ENCODE measurements at places on chromosomes 6 and 20.

DNA sequence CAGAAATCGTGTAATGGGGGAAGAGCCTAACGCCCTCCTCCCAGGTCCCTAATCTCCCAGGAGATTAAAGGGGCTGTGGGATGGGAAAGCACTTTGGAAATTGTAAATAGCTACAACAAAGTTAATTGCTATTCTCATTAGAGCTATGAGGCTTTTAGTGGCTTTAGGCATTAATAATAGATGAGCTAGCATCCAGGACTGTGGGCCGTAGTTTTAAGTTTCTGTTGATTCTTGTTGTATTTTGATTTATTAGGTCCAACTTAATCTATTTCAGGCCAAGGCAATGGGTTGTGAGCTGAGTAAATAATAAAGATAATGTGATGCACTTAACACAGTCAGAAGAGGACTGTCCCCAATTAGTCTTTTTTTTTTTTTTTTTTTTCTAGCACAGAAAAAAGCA, 67.7 kb downstream of the ANKRD6 start:
- no peak for DNase-seq

DNA sequence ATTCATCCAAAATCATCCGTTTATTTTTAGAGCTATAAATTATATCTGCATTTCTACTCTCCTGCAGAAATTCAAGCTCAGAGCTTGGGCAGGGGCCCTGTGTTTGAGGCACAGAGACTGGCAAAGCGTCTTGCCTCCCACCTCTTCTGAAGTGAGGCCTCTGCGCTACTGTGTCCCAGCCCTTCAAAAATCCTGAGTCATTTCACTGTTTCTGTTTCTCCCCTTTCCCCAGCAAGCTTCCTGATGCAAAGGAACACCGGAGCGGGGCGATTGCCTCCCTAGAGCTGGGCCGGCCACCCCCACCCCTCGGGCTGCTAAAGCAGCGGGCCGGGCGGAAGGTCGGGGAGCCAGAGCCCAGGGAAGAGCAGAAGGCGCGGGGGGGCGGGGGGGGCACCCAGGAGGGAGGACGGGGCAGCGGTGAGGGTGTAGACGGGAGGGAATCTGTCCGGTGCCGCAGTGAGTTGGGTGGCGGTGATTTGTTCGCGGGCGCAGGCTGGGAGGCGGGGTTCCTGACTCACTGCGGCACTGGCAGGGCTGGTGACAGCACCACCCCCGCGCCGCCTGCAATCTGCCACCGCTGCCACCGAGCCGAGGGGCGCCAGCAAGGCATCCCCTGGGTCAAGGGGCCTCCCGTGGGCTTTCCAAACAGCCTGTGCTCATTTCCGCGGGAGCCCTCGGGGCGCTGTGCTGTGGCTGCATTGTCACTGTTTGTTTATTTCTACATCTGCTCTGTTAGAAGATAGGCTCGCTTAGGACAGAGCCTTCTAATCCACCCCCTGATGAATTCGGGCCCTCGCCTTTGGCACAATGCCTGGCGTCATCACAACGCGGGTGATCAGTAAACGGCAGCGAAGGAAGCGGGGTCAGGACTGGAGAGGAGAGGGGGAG, 46.5 kb upstream of the SNAP25 start:
- DNase-seq, result no peak

GRCh38 chr20:44461142-44461802, 14.4 kb upstream of the TTPAL start:
- no peak for DNase-seq

DNA sequence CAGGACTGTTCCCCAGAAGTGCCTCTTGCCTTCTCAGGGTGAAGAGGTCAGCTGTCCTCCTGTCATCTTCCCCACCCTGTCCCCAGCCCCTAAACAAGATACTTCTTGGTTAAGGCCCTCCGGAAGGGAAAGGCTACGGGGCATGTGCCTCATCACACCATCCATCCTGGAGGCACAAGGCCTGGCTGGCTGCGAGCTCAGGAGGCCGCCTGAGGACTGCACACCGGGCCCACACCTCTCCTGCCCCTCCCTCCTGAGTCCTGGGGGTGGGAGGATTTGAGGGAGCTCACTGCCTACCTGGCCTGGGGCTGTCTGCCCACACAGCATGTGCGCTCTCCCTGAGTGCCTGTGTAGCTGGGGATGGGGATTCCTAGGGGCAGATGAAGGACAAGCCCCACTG, 9.8 kb downstream of the PI16 start:
- no peak for DNase-seq

- no peak for DNase-seq
Observed at GRCh38 chr6:162942866-162943265, 215.1 kb downstream of the PACRG start.

GRCh38 chr6:33856655-33857054, 52.9 kb upstream of the MLN start:
- peak; percentile 60 for DNase-seq

GRCh38 chr6:47059216-47059885, 17.2 kb upstream of the ADGRF1 start:
- no peak for DNase-seq

DNA sequence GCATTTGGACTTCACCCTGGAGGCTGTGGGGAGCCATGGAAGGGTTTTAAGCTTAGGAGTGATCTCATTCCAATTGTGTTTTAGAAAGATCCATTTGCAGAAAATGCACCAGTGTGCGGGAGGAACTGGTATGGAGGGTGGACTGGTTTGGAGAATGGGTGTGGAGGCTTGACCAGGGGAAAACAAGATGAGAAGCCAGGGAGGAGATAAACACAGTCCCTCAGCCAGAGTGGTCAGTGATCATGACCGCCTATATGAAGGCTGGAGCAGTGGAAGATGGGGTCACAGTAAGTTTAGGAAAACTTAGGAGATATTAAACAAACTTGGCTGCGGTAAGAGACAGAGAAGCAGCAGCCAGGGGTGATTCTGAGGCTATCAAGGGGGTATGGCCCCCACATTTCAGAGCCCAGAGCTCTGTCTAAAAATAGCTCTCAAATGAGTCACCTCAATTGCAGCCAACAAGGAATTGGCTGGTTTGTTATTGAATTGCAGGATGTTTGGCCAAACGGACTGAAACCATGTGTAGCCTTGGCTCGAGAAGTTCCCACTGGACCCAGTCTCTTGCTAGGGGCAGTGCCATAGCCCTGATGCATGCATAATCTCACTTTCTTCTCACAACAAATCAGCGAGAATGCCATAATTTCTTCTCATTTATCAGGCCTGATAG, 159.9 kb upstream of the TOP1 start:
- no peak for DNase-seq

GRCh38 chr6:82954937-82955577, 110.6 kb downstream of the UBE3D start:
- DNase-seq, result no peak

DNA sequence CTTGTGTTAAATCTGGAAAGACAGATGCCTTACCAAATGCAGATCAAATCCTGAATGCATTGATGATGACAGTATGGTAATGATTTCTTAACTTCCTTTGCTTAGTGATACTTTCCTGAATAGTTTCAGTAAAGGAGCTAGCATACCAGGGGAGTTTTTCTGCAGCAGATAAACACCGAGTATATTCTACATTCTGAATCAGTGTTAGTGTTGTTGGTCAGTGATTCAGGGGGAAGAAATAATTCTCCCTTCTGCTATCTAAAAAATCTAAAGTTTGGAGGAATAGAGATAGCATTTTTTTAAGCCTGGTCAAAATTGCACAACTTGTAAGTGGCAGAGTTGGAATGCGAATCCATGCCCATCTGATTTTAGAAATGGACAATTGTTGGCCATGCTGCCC, 512.2 kb upstream of the MARCKS start:
- no peak for DNase-seq

GRCh38 chr20:24718696-24719095, 230.4 kb upstream of the CST7 start:
- no peak for DNase-seq

- no peak for DNase-seq
Observed at GRCh38 chr6:146544616-146545182, 1.1 kb downstream of the RAB32 start.

DNA sequence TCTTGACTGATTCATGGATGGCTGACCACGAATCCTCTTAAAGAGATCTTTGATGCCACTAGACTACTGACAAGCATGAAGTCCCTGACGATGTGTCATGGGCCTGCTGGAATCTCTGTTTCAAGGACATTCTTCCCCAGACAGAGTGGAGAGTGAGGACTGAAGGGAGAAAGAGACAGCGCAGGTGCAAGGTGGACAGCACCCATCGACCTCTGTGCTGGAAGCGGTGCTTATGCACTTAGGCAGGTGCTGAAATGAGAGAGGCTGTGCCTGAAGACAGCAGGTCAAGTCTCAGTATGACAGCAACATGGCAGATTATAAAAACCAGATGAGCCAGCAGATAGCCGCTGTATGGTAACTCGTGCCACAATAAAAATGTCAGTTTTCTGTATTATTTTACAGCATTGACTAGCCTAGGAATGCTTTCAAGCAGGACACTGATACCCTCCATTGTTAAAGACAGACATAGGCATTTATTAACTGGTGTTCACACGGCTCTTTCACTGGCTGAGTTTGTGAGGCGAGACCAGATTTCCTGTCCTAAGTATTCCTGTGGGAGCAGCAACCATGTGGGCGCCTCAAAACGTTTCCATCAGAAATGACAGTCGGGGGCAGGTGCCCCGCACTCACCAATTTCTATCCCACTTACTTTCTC, 47.5 kb downstream of the FOXC1 start:
- no peak for DNase-seq

DNA sequence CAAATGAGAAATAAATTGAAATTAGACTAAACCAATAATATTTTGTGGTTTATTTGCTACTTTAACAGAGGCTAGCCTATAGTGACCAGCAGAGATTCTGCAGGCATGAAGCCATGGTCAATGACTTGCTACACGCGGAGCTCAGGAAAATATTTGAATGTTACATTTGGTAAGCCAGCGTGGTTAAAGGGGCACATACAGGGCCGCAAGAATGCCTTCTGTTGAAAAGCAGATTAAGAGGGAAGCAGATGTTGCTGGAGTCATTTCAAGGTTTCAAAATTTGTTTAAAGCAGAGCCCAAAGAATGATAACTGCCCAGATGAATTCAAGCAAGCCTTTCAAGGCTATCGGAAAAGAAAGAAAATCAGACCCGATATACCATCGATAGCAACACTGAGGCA, 294.3 kb upstream of the MAN1A1 start:
- DNase-seq, result no peak

DNA sequence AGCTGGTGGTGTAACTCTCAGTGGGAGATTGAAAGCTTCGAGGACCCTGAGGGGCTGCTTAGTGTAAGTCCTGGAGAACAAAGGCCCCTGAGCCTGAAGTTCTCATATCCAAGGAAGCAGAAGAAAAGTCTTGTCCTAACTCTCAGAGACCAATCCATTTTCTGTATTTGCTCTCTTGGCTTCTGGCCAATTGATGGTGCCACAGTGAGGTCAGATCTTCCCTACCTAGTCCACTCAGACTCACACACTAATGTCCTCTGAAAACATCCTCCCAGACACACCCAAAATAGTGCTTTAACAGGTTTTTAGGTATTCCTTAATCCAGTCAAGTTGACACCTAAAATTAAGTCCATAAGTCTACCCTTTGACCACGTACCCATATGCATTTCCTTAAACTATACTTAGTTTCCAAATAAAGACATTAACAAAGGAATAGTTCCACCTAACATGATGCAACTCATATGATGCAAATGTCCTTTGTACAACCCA, 29.4 kb downstream of the ZNF292 start:
- DNase-seq, result no peak

GRCh38 chr6:168865522-168865921, 388.1 kb downstream of the THBS2 start:
- DNase-seq, result no peak

- DNase-seq, result no peak
Observed at GRCh38 chr20:48285656-48286055, 500.4 kb upstream of the SULF2 start.

- no peak for DNase-seq
Observed at GRCh38 chr20:36128463-36129159, 25.9 kb upstream of the EPB41L1 start.

GRCh38 chr20:50146214-50146613, 7.3 kb downstream of the PEDS1 start:
- DNase-seq, result no peak

DNA sequence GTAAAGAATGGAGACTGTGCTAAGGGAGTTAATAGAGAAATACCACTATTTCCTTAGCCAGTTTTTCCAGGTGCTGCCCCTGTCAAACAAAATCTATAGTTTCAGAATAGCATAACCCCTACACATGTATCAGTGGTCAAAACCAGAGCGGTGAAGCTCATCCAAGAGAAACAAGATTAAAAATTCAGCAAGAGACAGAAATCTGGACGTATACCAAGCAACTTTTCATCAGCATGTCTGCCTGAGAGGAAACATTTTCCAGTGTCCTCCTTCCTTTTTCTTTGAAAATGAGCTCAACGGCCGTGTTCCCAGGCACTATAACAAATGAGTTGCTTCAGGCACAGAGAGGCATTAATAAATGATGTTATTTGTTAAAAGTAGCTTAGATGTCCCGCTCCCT, 416.5 kb downstream of the BCKDHB start:
- DNase-seq, result no peak

- no peak for DNase-seq
Observed at GRCh38 chr20:60993433-60994044, 258.5 kb upstream of the CDH4 start.

GRCh38 chr6:22966691-22967422, 397.5 kb downstream of the HDGFL1 start:
- DNase-seq, result no peak

GRCh38 chr6:125082908-125083683, 70.5 kb upstream of the TPD52L1 start:
- no peak for DNase-seq

- no peak for DNase-seq
Observed at GRCh38 chr6:101853231-101854085, 459.9 kb downstream of the GRIK2 start.
